ENCODE measurements at places on chromosomes 4 and X.

DNA sequence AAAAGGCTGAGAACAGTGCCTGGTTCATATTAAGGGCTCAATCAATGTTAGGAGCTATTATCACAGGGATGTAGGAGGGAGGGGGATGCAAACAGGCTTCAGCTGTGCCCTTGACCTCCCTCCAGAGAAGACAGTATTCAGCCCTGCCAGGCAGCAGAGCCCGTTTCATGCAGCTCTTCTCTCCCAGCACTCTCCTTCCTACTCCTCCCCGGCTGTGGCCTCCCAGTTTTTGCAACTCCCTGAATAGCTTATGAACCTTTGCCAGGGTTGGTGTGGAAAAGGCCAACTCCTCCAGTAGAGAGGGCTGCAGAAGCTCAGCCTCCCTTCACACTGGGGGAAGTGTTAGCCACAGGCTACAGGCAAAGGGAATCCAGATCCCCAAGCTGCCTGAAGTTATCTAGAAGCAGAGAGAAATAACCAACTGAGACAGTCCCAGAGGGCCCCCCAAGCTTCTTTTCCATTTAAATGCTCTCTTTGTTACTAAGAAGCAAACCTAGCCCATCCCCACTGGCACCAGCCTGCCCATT lies 31.7 kb upstream of the APLN start:
- no peaks in the 10 kb centered on the region for H3K36me3 ChIP-seq
- no peak for DNase-seq
- H3K27me3 ChIP-seq, result no peaks in the 10 kb centered on the region
- no peak overlapping the region for H3K27ac ChIP-seq
- H3K4me1 ChIP-seq, result no peaks in the 10 kb centered on the region

GRCh38 chr4:8368061-8368481 lies 72.5 kb downstream of the ACOX3 start:
- no peaks in the 10 kb centered on the region for H3K27me3 ChIP-seq
- H3K36me3 ChIP-seq, result peaks cover 3% of the 10 kb centered on the region
- no peak overlapping the region for H3K27ac ChIP-seq
- H3K4me1 ChIP-seq, result no peaks in the 10 kb centered on the region
- DNase-seq, result no peak

- no peaks in the 10 kb centered on the region for H3K27me3 ChIP-seq
- H3K4me1 ChIP-seq, result no peaks in the 10 kb centered on the region
These were observed 87.5 kb downstream of the EVC start for GRCh38 chr4:5798462-5798861.

DNA sequence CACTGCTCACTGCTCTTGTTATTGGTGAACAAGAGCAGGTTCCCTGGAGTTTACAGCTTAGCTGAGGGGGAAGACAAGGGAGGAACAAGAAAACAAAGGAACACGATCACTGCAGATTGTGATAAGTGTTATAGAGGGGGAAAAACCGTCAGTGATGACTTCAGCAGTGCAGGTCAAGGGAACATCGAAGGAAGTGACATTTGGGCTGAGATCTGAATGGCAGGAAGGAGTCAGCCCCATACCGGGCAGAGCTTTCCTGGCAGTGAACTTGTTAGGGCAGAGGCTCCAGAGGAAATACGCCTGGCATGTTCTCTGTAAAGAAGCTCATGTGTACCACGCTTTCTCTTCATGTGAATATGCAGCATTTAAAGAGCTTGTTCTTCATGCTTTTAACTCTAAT lies 78.1 kb downstream of the LDB2 start:
- DNase-seq, result no peak
- no peaks in the 10 kb centered on the region for H3K27me3 ChIP-seq
- peaks cover 25% of the 10 kb centered on the region for H3K4me1 ChIP-seq
- H3K4me3 ChIP-seq, result no peak overlapping the region

- H3K36me3 ChIP-seq, result no peaks in the 10 kb centered on the region
- DNase-seq, result no peak
- H3K27ac ChIP-seq, result no peak overlapping the region
- H3K4me3 ChIP-seq, result no peak overlapping the region
- H3K4me1 ChIP-seq, result no peaks in the 10 kb centered on the region
These were observed 2351.4 kb downstream of the PCDH7 start for GRCh38 chr4:33071535-33071934.

DNA sequence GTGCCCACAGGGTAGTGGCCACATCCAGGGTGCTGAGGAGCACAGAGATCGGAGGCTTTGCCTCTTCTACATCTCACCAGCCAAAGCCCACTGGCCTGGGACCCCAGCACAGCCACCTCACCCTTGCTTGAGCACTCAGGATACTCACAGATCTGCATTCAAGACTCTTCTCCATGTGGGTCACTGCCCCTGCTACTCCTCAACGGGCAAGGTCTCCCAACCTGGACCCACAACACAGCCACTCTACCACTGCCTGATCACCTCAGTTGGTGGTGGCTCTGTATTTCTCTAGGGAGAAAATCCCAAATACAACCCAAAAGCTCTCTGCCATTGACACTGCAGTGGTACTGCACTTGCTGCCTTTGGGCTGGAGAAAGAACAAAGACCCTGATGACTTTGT lies 190.3 kb upstream of the KLHL4 start:
- no peak for DNase-seq
- H3K36me3 ChIP-seq, result no peaks in the 10 kb centered on the region
- H3K27me3 ChIP-seq, result no peaks in the 10 kb centered on the region
- H3K4me3 ChIP-seq, result no peak overlapping the region

DNA sequence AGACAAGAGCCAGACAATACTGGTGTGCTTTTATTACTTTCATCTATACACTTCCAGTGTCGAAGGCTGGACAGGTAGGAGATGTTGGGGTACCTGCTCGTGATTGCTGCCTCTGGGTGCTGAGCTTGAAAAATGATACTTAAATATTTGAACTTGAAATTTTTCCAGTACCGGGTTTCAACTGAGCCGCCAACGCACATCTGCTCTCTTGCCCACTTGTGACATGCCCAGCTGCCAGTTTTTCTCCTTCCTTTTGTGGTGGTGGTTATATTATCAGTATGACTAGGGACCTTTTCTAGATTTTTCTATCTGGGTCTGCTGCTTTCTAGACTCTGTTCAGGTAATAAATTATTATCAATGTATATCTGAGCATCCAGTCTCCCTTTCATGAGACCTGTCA lies 3.4 kb downstream of the OGT start:
- H3K27me3 ChIP-seq, result peaks cover 3% of the 10 kb centered on the region
- H3K4me3 ChIP-seq, result no peak overlapping the region
- H3K4me1 ChIP-seq, result peaks cover 13% of the 10 kb centered on the region

DNA sequence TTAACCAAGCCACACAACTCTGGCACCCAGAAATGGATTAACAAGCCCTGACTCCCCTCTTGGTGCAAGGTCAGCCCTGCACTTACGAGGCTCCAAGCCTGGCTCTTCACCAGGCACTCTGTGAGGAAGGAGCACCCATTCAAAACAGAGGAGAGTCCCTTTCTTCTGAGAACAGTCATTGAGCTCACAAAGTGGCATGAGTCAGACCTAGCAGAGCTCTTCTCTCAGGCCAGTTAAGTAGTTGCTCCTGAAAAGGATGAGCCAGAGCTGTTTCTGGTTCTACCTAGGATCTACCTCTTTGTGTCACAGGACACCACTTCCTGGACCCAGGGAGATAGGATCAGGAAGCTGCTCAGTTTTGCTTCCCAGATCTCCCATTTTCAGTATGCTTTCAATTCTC lies 48.2 kb downstream of the EVC2 start:
- DNase-seq, result no peak
- H3K36me3 ChIP-seq, result peaks cover 2% of the 10 kb centered on the region
- H3K27me3 ChIP-seq, result no peaks in the 10 kb centered on the region
- H3K4me1 ChIP-seq, result no peaks in the 10 kb centered on the region
- no peak overlapping the region for H3K4me3 ChIP-seq

DNA sequence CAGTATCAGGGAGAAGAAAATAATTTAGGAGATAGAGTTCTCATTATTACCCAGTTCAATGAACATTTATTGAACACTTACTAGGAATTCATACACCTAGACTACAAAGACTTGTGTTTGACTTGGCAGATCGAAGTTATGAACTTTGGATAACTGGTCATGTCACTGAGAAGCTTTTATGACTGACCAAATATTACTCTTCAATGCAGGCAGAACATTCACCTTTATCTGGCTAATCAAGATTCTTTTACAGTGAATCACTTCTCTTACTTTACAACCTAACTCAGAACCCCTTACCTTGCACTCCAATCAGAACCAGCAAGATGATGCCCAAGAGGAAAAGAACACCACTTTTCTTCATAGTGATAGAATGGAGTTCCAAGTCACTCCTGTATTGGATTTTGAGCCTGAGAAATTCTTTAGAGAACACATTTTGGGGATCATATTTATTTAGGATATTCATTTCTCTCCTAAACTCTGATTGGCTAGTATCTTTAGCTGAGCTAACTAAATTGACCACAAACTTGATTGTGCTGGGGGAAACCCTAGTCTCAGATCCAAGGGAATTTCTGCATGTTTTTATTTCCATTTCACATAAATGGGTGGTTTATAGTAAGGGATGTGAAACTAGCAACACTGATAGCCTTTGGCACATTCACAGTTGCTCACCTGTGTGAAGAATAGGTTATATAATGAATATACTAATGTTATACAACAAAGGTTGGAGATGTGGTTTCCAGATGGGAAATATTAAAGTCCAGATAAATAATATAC lies at the start of gene CXCL9:
CXCL9 (minus strand) TSS at position 421 of the 774 bp plus-strand sequence; CDS start at position 361, 60 bp downstream.
- H3K4me1 ChIP-seq, result peaks cover 9% of the 10 kb centered on the region
- H3K36me3 ChIP-seq, result no peaks in the 10 kb centered on the region
- no peak within 1 kb of the TSS for H3K27ac ChIP-seq
- DNase-seq, result no peak
- H3K4me3 ChIP-seq, result no peak within 1 kb of the TSS

DNA sequence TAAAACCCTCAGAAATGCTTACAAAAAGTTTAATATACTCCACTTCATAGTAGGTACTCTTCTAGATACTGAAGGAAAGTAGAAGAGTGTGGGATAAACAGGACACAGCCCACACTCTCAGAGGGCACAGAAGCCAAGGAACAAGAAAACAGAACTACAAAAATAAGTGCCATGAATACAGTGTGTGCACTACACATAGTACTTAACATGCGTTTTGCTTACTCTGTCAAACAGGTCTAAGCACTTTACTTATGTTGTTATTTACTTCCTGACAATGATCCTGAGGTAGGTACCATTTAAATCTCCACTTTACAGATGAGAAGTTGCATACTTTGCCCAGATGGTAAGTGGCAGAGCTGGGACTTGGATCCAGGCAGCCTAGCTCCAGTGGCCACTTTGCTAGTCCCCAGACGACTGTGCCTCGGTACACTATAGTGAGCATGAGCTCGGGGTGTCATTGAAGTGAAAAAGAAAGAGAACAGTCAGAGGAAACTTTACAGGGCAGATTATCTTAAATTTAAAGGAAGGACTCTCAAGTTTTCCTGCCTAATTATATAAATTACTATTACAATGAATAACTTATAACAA lies 120.3 kb downstream of the BANK1 start:
- no peaks in the 10 kb centered on the region for H3K4me1 ChIP-seq
- H3K27ac ChIP-seq, result no peak overlapping the region
- no peaks in the 10 kb centered on the region for H3K27me3 ChIP-seq
- H3K36me3 ChIP-seq, result no peaks in the 10 kb centered on the region
- no peak for DNase-seq

DNA sequence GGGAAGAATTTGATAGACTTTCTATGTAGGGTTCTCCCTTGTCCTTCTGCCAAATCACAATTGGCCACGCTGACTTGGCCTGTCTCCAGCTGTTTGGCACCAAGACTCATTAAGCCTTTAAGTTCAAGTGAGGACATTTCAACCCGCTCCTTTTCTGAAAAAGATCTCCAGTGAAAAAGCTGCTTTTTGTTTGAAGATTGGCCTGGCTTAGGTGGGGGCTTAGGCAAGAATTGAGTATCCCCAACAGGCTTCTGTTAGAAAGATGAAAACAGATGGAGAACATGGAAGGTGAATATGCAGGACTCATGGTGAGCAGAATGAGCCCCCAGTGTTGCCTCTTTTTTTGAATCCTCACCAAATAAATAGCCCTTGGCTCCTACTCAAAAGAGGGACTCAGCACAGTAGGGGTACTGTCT lies 28.5 kb upstream of the LIMCH1 start:
- no peaks in the 10 kb centered on the region for H3K27me3 ChIP-seq
- H3K27ac ChIP-seq, result no peak overlapping the region
- no peaks in the 10 kb centered on the region for H3K36me3 ChIP-seq
- H3K4me1 ChIP-seq, result no peaks in the 10 kb centered on the region
- no peak for DNase-seq
- no peak overlapping the region for H3K4me3 ChIP-seq

DNA sequence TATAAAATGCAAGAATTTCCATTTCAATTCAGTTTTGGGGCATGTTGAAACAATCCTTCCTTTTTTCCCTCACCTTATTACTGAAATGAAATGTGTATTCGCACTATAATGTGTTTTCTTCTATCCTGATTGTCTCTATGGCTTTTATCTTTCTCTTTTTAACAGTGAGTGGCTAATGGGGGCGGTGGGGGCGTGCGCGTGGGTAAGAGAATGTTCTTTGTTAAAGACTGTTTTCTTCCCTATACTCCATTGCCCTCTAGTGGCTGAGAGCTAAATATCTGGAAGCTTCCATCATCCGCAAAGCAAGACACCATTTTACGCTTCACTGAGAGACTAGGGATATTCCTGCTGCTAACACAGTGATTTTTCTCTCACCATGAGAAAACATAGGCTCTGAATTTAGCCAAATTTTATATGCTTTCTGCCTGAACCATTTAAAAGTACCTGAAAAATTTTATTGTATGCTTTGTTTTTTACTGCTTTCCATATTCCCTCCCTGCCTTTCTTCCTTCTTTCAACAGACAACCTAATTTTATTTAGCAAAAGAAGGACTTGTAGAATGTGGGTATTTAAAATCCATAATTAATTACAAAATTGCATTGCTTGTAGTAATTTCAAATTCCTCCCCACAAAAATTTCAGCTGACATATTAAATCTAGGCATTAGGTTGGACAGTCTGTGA lies 194.0 kb downstream of the GASK1B start:
- no peaks in the 10 kb centered on the region for H3K36me3 ChIP-seq
- DNase-seq, result peak; percentile 45
- H3K4me1 ChIP-seq, result peaks cover 2% of the 10 kb centered on the region
- H3K27ac ChIP-seq, result no peak overlapping the region
- no peaks in the 10 kb centered on the region for H3K27me3 ChIP-seq
- H3K4me3 ChIP-seq, result no peak overlapping the region

- peaks cover 11% of the 10 kb centered on the region for H3K4me1 ChIP-seq
- DNase-seq, result no peak
- no peaks in the 10 kb centered on the region for H3K27me3 ChIP-seq
- H3K27ac ChIP-seq, result no peak overlapping the region
These were observed 10.8 kb downstream of the ALB start for GRCh38 chr4:73414936-73415271.

Data from liver (tissue), 10 donors.